ENCODE measurements at places on chromosomes 11 and 22. TPM values are rescaled to one million over a fixed set of nuclear protein-coding genes. Genes with fewer than 3 reads are reported as not detected.

MRPL48 gene
- 45.1 TPM for total RNA-seq

VPREB1 gene
- not detected for total RNA-seq

GRCh38 chr22:24935771-24936483 is 10.6 kb downstream of the LHFPL7 start:
- DNase-seq, result no peak

- no peak for DNase-seq
Measured at GRCh38 chr11:77026221-77026620, 8.0 kb upstream of the B3GNT6 start.

DNA sequence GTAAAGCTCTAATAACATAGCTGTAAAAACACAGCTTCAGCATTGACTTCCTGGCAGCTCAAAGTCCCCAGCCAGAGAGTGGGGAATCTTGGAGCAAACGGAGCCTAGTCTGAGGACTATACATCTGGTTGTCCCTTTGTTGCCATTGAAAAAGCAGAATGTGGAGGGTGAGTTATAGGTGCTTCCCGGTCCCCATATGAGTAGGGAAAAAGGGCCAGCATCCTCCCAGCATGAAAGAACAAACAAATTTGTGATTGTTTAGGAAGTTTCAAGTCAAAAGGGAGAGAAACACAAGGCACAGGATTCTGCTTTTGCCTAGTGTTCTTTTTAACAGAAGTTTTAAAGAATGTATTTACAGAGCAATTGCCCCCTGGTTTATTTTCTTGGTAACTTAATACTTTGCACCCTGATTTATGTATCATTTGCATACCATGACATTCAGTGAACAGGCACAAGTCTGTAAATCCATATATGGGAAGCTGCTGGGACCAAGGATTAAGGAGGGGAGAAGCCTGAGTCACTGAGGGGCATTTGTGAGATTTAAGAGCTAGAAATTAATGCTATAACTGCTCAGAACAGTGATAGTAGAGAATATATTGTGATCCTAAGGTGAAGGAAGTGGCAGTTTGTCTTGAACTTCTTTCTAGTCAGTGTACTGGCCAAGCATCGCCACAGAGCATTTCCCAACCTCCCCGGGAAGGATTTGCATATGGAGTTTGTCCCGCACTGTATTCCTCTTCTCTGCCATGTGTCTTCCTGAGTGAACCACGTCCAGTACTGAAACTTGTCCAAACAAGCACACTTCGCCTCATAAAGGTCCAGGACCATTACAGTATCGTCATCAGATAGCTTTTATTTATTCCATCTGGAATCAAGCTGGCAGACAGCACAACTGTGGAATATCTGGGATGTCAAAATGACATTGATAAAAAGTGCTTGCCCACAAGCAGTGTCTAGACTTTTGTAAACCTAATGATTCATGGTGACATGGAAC is 103.0 kb downstream of the DBX1 start:
- DNase-seq, result no peak

GRCh38 chr11:128559496-128560103 is 27.8 kb downstream of the ETS1 start:
- peak; percentile 29 for DNase-seq

All from activated T-cell treated with anti-CD3 and anti-CD28 coated beads, Interleukin-2, amount 50 U/mL, for 72 hours (primary cell).